ENCODE measurements at places on chromosomes 11 and 22. TPM values are rescaled to one million over a fixed set of nuclear protein-coding genes. Genes with fewer than 3 reads are reported as not detected.

Gene NOX4
- total RNA-seq: 1.3 TPM

Gene SEPTIN5
- 28.4 TPM for total RNA-seq

Gene PRR33
- not detected for total RNA-seq

Gene APOL4
- not detected for total RNA-seq

Gene OR10V1
- not detected for total RNA-seq

Measured in H7 (cell line).